ENCODE measurements at places on chromosomes 1 and 21.

GRCh38 chr1:26887125-26887524, 3.0 kb downstream of the GPN2 start:
- no peak for DNase-seq

- DNase-seq = no peak
Measured at GRCh38 chr1:7388141-7388487, 383.0 kb upstream of the VAMP3 start.

DNA sequence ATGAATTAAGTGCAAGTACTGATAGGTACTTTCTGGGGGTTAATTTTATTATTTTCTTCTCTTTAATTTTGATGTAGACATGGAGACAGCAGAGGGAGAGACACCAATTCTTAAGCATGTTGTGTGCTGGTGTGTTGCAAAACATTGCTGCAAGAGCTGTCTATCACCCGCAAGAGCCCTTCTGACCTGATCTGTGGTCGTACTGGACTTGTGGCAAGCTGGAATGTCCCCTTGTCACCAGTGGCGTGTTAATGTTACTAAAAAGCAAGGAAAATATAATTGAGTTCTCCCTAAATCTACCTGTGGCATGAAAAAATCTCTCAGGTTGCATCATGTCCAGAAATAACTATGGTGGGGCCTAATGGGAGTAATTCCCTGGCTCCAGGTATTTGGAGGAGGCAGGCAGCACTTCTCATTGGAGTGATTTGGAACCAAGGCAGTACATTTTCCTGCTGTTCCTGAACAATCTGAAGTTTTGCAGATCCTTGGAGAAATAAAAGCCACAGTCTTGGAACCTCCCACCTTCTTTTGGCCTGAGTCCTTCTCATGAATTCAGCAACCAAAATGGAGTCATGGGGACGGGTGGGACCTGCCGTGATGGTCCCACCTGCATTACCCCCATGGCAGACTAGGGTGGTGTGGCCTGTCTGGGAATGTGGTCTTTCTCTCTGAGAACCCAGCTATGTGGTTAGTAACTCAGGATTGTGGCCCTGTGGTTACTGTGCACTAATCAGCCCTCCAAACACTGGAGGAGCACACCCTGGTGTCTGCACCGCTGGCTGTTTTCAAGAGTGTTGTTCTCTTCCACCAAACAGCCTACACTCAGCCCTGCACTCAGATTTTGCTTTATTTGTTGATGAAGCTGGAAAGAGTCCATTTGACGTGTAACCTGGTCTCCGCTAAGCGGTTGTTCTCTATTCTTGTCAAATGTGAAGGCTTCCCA, 57.4 kb downstream of the GALNT2 start:
- DNase-seq = no peak

DNA sequence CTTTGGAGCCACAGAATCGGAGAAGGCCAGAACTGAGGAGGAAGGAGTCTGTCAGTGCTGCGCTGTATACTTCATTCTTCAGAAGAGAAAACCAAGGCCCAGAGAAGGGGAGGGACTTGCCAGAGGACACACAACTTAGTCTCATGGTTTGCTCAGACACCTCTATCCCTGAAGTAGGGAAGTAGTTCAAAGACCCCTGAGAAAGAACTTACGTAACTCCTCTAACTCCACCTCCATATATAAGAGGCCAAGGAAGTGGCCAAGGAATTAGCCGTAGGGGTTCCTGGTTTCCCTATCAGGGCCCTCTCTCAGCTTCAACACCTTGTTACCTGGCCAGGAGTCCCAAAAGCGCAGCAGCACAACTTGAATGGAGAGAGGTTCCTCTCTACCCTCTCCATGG, 580 bp upstream of the NECTIN4 start:
- DNase-seq = no peak

- no peak for DNase-seq
Measured at GRCh38 chr1:205376739-205377138, 20.0 kb upstream of the KLHDC8A start.

- no peak for DNase-seq
Measured at GRCh38 chr1:162498496-162498810, 835 bp downstream of the UHMK1 start.

DNA sequence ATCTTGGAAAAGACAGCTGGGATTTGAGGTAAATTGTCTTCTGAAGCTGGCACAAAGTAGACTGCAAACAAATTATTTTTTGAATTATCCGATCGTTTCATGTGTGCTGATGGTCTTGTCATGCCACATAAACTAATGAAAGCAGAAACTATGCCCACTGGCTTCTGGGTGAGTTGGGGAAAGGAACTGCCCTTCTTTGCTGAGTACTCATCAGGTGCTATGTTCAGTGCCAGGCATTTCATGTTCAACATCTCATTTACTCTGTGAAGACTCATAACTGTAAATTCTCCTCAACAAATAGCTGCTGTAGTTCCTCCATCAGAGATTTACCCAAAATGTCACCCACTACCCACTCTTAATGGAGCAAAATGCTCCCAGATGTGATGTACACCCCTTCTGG, 1.2 kb downstream of the TRIT1 start:
- no peak for DNase-seq

DNA sequence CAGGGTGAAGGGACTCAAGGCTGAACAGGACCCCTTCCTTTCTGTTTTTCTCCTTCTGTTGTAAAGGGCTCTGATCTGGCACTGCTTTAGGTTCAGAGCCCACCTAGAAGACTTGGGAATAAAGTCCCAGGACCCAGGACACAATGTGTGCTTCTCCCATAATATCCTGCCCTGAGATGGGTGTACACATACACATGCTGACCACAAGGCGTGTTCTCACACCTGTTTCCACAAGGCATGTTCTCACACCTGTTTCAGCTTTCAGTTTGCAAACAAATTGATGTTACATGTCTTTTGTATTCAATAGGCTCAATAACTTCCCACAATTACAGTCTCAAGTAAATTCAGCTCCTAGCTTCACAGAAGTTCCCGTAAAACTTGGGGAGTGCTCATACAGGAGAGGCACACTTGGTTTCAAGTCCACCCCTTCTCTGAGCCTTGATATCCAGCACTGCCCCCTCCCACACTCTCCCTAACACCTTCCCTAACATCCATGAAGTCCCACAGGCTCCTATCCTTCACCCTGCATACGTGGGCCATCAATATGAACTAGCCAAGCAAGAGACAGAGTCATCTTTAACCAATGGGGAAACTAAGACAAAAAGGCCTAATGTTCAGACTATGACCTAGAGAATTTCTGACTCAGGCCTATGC, 41.7 kb downstream of the ERI3 start:
- no peak for DNase-seq

- no peak for DNase-seq
Measured at GRCh38 chr1:198879711-198880306, 241.0 kb downstream of the PTPRC start.

- DNase-seq = no peak
Measured at GRCh38 chr1:246036175-246036574, 470.9 kb downstream of the SMYD3 start.

DNA sequence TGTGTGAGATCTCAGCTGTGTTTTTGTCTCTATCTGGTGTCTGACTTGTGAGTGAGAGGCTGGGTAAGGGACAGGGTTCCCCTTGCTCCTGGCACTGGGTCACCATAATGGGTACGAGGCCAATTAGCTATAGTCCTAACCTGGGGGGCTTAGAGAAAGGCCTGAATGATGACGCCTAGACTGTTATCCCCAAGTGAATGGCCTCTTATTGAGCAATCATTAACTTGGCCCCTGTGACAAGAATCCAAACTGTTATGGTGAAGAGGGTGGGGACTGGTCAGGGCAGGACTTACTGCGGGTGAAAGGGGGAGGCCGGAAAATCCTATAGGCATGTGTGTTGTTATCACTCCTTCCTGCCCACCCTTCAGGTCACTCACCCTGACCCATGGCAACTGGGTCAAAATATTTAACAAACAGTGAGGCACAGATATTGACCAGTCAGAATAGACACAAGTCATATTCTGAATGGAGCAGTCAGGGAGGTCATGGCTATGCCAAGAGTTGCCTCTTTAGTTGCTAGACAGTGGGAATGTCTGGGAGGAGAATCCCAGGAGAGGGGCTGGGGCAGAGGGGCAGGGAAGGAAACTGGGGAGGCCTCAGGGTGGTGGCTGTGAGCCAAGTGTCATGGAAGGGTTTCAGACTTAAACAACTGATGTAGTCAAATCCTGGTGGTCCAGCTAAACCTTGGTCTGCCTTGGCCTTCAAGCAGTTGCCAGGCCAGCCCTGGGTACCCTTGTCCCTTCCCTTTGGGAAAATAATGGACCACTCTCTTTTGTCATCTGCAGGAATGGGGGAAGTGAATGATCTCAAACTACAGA, 3.2 kb downstream of the NR0B2 start:
- DNase-seq = no peak

GRCh38 chr1:7120863-7121621, 335.8 kb downstream of the CAMTA1 start:
- no peak for DNase-seq

GRCh38 chr1:145885738-145886287, at the start of gene ANKRD35:
TSS of gene ANKRD35 (minus strand) at chr1:145885866. CDS start at chr1:145885758, 108 bp downstream.
- peak; percentile 75 for DNase-seq

DNA sequence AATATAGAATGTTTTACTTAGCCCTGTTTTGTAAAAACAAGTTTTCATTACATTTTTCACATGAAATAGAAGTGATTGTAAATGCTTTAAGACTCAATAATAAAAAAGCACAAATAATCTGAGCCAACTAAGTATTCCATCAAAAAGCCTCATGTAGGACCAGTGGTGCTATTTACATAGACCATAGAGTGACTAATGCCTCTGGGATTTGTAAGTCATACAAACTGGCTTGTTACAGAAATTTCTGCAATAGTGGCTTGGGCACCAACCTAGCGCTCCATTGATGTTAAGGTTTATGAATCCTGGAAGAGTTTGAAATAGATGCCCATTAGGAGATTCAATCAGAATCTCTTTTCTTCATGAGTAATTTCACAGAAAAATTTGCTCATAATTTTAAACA, 31.9 kb downstream of the ZMYM1 start:
- no peak for DNase-seq

GRCh38 chr21:29939104-29939923, 482 bp downstream of the GRIK1 start:
- DNase-seq = no peak

DNA sequence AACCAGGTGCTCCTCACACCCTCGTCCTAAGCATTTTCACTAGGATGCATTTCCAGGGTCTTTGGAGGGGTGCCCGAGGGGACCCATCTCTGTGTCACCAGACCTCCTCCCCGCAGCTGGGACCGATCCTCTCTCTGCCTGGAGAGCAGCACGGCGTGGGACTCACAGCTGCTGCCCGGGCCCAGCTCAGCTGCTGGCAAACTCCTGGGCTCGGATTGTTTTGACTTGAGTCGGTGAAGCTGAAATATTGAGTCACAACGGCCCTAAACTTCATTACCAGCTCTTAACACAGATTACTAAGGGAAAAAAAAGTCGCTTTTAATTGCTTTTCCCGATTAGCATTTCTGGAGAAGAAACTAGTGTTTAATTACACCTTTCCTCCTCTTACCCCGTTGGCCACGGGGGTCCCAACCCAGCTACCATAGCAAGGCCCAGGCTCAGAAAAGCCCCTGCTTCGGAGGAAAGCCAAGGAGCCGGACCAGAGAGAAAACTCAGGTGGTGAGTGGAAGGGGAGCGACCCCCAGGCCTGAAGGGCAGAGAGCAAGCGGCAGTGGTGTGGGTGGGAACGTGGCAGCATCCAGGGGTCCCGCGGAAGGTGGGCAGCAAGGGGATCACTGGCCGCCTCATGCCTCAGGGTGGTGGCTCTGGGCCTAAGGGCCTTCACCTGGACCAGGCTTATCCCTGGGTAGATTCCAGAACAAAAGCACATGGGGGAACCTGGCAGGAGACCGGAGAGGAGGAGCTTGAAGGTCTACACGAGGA, 41.7 kb downstream of the CASZ1 start:
- no peak for DNase-seq

DNA sequence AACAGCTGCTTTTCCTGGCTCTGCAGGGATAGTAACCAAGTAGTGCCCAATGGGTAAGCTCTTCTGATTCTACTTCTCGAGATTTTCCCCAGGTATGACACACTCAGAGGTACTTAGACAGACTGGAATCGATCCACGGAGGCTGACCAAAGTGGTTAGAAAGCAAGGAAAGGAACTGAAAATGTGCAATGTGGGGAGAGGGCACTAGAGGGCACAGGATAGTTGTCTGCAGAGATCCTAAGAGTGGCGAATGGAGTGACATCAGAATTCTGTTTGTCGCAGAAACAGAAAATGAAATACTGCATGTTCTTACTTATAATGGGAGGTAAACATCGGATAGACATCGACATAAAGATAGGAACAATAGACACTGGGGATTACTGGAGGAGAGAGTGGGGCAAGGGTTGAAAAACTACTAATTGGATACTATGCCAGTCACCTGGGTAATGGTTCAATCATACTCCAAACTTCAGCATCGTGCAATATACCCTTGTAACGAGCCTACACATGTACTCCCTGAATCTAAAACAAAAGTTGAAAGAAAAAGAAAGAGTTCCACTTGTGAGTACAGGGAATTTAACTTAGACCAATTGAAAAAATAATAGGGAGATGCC, 23.3 kb downstream of the CYP2J2 start:
- no peak for DNase-seq

GRCh38 chr1:207000651-207001291, 30.5 kb upstream of the FCAMR start:
- no peak for DNase-seq

DNA sequence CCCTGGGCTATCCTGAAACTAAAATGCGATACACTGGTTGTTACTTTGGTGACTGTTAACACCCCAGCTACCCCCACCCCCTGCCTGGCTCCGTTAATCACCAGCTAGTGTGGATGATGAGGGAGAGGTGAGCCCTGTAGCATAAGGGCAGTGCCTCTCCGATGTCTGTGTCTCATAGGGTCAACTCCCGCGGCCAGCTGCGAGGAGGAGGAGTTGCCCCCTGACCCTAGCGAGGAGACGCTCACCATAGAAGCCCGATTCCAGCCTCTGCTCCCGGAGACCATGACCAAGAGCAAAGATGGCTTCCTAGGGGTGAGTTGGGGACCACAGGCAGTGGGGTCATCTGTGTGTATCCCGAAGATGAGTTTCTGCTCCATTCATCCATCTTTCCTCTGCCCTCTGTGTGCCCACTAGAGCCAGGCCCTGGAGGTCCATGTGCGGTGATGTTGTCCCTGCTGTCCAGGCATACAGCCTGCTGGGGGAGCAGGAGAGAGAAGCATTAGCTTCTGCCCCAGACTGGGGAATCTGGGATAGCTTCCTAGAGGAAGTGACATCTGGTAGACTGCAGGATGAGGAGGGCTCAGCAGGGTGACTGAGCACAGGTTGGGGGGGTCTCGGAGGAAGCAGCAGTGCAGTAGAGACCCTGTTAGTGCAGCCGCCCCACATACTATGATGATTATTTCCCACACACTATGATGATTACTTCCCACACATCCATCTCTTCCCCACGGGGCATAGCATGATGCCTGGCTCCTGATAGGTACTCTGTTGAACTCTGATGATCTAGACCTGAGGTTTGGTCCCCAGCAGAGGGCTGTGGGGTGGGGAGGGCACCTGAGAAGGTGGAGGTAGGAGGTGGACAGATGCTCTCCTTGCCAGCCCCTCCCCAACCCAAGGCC, 5.2 kb downstream of the SELENON start:
- DNase-seq = no peak

All from anterior cingulate cortex (tissue), 58 donors.